ENCODE measurements at places on chromosomes 6 and 20.

DNA sequence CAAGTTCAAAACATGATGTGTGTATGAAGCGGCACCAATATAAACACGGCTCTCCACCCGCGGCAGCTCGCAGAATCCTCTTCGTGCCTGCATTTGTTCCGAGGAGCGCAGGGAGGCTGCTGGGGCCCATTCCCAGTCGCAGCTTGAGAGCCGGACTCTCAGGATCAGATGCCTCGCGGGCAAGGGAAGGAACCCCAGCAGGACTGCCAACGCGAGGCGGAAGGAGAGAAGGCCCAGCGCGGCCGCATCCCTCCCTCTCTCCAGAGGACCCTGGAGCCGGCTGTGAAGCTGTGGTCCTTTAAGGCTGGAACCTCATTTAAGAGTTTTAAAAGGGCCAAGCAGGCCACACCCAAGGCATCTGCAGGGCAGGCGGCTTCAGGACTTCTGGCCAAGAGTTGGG is 44.2 kb upstream of the ZBP1 start:
- H3K4me3 ChIP-seq = no peak overlapping the region
- DNase-seq = peak; percentile 13
- H3K27me3 ChIP-seq = no peaks in the 10 kb centered on the region
- H3K27ac ChIP-seq = no peak overlapping the region
- no peaks in the 10 kb centered on the region for H3K4me1 ChIP-seq

DNA sequence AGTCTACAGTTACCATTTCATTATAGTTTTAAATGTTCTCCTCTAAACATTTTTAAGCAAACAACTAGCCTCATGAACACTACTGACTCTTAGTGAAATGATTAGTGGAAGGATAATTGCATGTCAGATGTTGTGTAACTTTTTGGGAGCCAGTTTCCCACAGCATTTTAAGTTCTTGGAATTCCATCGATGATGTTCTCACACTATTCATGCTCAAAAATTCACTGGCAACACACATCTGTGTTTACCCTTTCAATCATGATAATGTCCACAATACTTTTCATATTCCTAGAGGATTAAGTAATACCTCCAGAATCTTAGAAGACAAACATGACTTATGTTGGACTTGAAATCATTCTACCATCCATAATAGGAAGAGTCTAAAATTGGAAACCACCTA is 678.1 kb upstream of the ID4 start:
- H3K4me3 ChIP-seq = no peak overlapping the region
- H3K36me3 ChIP-seq = no peaks in the 10 kb centered on the region
- no peak for DNase-seq
- H3K27ac ChIP-seq = peak overlapping the region; percentile 55

DNA sequence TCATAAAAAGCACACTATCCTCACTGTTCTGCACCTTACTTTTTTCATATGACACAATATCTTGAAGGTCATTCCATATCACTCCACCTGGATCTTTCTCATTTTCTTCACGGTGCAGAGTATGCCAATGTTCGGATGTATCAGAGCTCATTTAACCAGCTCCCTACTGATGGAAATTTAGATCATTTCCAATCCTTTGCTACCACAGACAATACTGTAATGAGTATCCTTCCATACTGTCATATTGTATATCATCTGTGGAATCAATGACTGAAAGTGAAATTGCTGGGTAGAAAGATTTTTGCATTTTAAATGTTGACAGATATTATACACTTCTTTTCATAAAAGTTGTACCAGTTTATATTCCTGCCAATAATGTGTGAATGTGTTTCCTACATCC is 2.2 kb upstream of the RAB44 start:
- no peaks in the 10 kb centered on the region for H3K4me1 ChIP-seq
- no peaks in the 10 kb centered on the region for H3K36me3 ChIP-seq
- no peaks in the 10 kb centered on the region for H3K27me3 ChIP-seq
- H3K4me3 ChIP-seq = no peak overlapping the region
- H3K27ac ChIP-seq = no peak overlapping the region

GRCh38 chr20:60649541-60649940 is 602.5 kb upstream of the CDH4 start:
- no peak for DNase-seq
- no peaks in the 10 kb centered on the region for H3K4me1 ChIP-seq
- H3K4me3 ChIP-seq = no peak overlapping the region
- no peak overlapping the region for H3K27ac ChIP-seq

DNA sequence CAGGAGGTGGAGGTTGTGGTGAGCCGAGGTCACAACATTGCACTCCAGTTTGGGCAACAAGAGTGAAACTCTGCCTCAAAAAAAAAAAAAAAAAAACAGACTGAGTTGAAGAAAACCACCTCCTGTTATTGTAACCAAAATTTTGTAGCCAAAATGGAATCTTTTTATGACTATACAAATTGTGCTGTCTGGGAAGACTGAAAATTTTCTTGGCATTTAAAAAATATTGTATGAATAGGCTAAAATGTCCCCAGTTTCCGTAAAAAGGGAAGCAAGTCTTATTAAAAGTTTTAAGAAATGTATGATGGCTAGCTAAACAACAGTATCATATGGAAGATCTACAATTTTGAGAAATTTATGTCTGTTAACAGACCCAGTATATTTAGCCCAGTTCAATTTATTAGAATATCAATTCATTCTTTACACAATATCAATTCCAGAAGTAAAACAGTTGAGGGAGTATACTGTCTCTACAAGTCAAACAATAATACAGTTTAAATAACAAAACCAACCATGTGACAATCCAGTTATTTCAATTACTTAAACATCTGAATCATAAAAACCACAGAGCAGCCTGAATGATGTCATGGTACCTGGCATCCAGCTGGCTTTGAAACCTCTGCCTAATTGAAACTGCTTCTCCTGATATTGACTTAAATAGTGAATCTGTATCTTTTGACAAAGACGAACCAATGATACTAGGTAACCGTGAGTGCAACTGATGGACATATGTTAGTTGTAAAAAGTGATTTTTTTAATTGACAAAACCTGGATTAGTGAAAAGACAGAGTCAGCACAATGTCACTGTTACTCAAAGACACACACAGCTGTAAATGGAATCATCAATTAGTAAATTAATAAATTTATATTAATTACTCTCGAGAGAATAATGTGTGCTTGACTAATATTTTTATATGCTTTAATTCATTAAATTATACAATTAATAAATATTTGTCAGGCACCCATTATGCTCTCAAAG is 166.6 kb upstream of the MARCKS start:
- H3K27me3 ChIP-seq = no peaks in the 10 kb centered on the region
- H3K36me3 ChIP-seq = no peaks in the 10 kb centered on the region
- no peak for DNase-seq
- H3K4me1 ChIP-seq = no peaks in the 10 kb centered on the region

GRCh38 chr6:102298051-102298450 is 904.5 kb downstream of the GRIK2 start:
- H3K36me3 ChIP-seq = no peaks in the 10 kb centered on the region
- H3K4me3 ChIP-seq = no peak overlapping the region
- no peaks in the 10 kb centered on the region for H3K4me1 ChIP-seq
- DNase-seq = no peak

- no peak overlapping the region for H3K4me3 ChIP-seq
- no peaks in the 10 kb centered on the region for H3K4me1 ChIP-seq
- no peak overlapping the region for H3K27ac ChIP-seq
- H3K27me3 ChIP-seq = no peaks in the 10 kb centered on the region
- no peaks in the 10 kb centered on the region for H3K36me3 ChIP-seq
Measured at GRCh38 chr6:143394389-143394788, 56.1 kb downstream of the ADAT2 start.

GRCh38 chr6:158545043-158545966 is 14.6 kb upstream of the TMEM181 start:
- no peaks in the 10 kb centered on the region for H3K4me1 ChIP-seq
- no peak overlapping the region for H3K4me3 ChIP-seq
- DNase-seq = no peak
- H3K27me3 ChIP-seq = no peaks in the 10 kb centered on the region

GRCh38 chr20:45347936-45348778 is at the start of gene SDC4:
SDC4 (minus strand) TSS chr20:45348424; CDS start chr20:45348384, 40 bp downstream.
- H3K27me3 ChIP-seq = no peaks in the 10 kb centered on the region
- H3K36me3 ChIP-seq = no peaks in the 10 kb centered on the region
- peak within 1 kb of the TSS; percentile 78 for H3K4me3 ChIP-seq
- peak within 1 kb of the TSS; percentile 91 for H3K27ac ChIP-seq
- peak; percentile 73 for DNase-seq

DNA sequence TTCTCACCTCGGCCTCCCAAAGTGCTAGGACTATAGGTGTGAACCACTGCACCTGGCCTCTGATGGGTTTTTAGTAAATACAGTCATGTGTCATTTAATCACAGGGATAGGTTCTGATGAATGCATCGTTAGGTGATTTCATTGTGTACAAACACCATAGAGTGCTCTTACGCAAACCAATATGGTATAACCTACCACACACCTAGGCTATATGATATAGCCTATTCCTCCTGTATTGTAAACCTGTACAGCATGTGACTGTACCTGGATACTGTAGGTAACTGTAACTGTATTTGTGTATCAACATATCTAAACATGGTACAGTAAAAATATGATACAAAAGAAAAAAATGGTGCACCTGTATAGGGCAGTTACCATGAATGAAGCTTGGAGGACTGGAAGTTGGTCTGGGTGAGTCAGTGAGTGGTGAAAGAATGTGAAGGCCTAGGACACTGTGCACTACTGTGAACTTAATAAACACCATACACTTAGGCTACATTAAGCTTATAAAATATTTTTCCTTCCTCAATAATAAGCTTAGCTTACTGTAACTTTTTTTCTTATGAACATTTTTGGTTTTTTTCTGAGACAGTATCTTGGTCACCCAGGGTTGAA is 10.0 kb downstream of the BICRAL start:
- no peaks in the 10 kb centered on the region for H3K27me3 ChIP-seq
- no peak overlapping the region for H3K4me3 ChIP-seq
- H3K4me1 ChIP-seq = peaks cover 9% of the 10 kb centered on the region
- H3K36me3 ChIP-seq = no peaks in the 10 kb centered on the region

- peak overlapping the region; percentile 54 for H3K4me3 ChIP-seq
- DNase-seq = no peak
- no peaks in the 10 kb centered on the region for H3K27me3 ChIP-seq
- H3K27ac ChIP-seq = no peak overlapping the region
Measured at GRCh38 chr6:7911345-7911725, 747 bp upstream of the TXNDC5 start.

GRCh38 chr6:74705451-74705850 is 500.4 kb downstream of the COL12A1 start:
- H3K36me3 ChIP-seq = no peaks in the 10 kb centered on the region
- H3K4me1 ChIP-seq = no peaks in the 10 kb centered on the region
- DNase-seq = no peak
- no peaks in the 10 kb centered on the region for H3K27me3 ChIP-seq
- H3K27ac ChIP-seq = no peak overlapping the region

- H3K27ac ChIP-seq = no peak overlapping the region
- no peaks in the 10 kb centered on the region for H3K36me3 ChIP-seq
- H3K4me3 ChIP-seq = no peak overlapping the region
- no peak for DNase-seq
Measured at GRCh38 chr6:134937426-134937825, 12.5 kb downstream of the ALDH8A1 start.

DNA sequence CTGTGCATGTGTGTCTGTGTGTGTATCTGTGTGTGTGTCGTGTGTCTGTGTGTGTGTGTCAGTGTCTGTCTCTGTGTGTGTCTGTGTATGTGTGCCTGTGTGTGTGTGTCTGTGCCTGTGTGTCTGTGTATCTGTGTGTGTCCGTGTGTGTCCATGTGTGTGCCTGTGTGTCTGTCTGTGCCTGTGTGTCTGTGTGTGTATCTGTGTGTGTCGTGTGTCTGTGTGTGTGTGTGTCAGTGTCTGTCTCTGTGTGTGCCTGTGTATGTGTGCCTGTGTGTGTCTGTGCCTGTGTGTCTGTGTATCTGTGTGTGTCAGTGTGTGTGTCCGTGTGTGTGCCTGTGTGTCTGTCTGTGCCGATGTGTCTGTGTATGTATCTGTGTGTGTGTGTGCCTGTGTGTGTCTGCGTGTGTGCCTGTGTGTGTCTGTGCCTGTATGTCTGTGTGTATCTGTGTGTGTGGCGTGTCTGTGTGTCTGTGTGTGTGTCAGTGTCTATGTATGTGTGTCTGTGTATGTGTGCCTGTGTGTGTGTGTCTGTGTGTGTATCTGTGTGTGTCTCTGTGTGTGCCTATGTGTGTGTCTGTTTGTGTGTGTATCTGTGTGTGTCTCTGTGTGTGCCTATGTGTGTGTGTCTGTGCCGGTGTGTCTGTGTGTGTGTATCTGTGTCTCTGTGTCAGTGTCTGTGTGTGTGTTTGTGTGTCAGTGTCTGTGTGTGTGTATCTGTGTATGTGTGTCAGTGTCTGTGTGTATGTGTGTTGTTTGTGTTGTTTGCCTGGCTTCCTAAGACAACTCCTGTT is 11.6 kb downstream of the SNPH start:
- no peaks in the 10 kb centered on the region for H3K27me3 ChIP-seq
- H3K4me1 ChIP-seq = no peaks in the 10 kb centered on the region
- no peak for DNase-seq
- no peak overlapping the region for H3K4me3 ChIP-seq
- H3K36me3 ChIP-seq = no peaks in the 10 kb centered on the region

GRCh38 chr6:159462431-159462830 is 230.6 kb downstream of the SOD2 start:
- no peaks in the 10 kb centered on the region for H3K4me1 ChIP-seq
- H3K27ac ChIP-seq = no peak overlapping the region
- no peaks in the 10 kb centered on the region for H3K27me3 ChIP-seq
- DNase-seq = no peak
- no peaks in the 10 kb centered on the region for H3K36me3 ChIP-seq

DNA sequence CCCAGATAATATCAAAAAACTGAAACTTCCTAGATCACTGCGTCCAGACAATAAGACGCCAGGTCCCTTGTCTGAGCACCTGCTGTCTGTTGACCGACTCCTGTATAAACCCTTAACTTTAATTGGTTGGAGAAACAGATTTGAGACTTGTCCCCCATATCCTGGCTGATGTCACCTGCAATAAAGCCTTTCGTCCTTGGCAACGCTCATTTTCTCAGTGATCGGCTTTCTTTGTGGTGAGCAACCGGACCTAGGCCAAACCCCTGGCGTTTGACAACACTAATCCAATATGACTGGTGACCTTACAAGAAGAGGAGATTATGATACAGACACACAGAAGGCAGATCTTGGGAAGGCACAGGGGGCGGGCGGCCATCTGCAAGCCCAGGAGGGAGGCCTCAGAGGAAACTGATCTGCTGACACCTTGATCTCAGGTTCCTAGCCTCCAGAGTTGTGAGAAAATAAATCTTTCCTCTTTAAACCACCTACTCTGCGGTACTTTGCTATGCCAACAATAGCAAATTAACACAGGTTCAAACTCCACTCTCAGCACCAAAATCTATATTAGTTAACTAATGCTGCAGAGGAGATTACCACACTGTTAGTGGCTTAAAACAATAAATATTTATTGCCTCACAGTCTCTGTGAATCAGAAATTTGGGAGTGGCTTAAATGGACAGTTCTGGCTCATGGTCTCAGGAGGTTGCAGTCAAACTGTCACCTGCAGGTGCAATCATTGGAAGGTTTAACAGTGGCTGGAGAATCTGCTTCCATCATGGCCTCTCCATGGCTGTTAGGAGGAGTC is 178.7 kb downstream of the OTOR start:
- no peak overlapping the region for H3K27ac ChIP-seq
- H3K4me3 ChIP-seq = no peak overlapping the region
- H3K36me3 ChIP-seq = no peaks in the 10 kb centered on the region
- no peak for DNase-seq
- H3K27me3 ChIP-seq = no peaks in the 10 kb centered on the region

All from uterus (tissue), 4 donors.